ENCODE measurements at places on chromosomes 13 and 19.

DNA sequence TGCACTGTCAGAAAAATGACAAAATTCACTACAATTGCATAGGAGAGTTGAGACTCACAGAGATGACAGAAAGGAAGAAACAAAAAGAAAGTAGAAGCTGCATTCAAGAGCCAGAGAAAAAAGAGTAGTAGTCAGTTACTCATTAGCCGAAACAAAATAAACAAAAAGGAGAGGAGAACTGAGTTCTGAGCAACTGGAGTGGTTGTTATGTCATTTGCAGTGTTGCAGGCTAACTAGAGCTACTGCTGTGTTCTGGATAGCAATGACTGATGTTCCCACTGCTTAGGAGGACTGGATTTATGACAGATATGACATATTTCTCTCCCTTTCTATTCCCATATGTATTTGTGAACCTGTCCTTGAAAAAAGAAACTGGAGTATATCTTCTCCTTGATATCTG, 482.6 kb downstream of the RFC3 start:
- peak; percentile 28 for DNase-seq

GRCh38 chr19:5094768-5095567, 126.1 kb downstream of the KDM4B start:
- no peak for DNase-seq

- DNase-seq = no peak
Measured at GRCh38 chr13:113641426-113641825, 16.6 kb downstream of the ATP4B start.

DNA sequence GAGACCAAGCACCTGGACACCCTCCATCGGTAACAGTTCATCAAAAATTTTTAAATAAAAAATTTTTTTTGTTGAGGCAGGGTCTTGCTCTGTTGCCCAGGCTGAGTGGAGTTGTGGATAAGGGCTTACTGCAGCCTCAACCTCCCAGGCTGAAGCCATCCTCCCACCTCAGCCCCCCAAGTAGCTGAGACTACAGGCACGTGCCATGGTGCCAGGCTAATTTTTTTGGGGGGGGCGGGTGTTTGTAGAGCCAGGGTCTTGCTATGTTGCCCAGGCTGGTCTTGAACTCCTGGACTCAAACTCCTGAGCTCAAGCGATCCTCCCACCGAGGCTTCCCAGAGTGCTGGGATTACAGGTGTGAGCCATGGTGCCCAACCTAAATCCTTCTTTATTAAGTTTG, 4.7 kb downstream of the LGALS7B start:
- no peak for DNase-seq

DNA sequence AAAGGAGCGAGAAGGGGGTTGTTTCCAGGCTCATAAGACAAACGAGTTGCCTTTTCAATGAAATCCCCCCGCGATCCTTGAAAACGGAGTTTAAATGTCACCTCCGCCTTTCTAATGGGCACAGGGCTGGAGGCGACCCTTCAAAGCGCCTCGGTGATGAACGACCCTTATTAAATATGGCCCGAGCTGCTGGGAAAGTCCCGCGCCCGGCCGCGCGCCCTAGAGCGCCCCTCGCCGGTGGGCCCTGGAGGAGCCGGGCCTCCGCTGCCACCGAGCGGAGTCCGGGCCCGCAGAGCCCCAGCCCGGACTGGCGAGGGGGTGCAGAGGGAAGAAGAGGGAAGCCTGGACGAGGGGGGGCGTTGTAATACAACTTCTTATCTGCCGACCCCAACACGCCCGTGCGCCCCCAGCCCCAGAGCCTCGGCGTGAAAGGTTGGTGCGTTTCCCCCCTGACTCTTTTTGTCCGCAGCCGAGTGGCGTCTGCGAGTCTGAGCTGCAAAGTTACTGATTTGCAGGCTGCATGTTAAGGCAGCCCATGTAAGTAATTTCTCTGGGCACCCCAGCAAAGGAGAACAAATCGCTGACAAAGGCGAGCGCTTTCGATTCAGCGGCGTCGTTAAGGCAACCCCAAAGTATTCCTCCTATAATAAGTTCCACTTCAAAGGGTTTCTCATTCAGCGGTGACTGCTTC, 11.9 kb downstream of the ZIC5 start:
- DNase-seq = no peak

DNA sequence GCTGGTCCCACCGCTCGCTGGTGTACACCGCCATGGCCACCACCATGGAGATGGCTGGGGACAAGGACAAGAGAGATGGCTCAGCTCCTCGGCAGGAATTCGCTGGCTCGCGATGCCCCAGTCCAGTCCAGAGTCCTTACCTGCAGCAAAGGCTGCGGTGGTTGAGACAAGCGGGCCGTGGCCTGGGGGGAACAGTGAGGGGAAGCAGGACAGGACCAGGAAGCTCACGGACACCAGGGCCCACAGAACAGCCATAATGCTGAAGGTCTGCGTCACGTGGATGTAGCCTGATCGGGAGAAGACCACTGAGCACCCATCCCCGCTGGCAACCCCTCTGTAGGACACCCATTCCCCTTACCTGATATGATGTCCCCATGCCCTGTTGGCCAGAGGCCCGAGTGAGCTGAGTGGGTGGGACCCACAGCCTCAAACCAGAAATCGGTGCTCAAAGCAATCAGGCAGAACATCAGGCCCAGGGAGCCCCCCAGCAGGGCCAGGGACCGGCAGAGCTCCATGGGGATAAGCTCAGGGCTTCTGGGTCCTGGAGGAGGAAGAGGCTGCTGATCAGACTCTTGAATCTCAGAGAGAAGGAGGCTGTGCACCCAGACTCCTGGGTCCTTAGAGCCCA, 319 bp downstream of the NKG7 start:
- no peak for DNase-seq

DNA sequence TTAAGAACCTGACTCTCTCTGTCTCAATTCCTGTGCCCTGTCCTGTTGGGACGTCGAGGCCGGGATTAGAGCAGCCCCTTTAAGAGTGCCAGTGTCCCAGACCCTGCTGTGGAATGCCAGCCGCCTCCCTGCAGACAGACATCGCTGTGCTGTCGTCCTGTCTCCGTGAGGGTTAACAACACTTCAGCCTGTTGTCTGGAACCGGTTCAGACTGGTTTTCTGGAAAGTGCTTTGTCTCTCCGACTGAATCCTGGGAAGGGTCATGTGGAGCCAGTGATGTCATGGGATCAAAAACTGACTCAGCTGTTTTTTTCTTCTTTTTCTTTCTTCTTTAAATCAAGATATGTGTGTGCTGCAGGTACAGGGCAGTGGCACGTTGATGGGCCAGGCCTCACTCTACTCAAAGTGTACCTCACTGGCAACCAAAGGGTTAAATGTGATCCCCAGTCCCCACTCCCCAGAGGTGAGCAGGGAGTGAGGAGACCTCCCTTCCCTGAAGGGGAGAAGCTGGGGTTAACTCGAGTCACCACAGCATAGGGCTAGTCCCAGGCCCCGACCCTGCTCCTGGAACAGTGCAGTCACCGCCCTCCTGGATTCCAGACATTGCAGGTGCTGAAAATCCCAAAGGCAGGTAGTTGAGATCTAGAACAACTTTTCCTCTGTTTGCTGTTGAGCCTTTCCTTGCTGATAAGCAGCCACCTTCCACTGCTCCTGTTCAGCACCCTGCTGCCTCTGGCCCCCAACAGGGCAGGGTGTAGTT, 50.8 kb downstream of the TSSK6 start:
- DNase-seq = peak; percentile 78

DNA sequence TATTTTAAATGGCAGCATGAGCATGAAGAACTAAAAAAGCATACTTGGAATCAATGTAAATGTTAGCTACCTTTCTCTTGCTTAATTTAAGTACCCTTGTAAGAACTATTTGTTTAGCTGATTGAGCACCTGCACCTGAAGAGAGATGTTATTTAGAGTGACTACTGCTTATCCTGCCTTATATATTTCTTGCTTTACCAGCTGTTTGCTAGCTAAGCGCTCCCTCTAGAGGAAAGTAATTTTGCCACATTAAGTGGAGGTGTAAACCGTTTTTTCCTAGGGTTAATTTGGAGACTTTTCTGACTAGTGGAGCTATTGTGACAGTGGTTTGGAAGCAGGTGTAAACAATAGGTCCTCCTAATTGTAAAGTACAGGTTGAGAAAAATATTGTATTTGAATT, 19.4 kb upstream of the PSG2 start:
- no peak for DNase-seq

GRCh38 chr19:38229585-38230073, 5.6 kb upstream of the DPF1 start:
- peak; percentile 91 for DNase-seq

DNA sequence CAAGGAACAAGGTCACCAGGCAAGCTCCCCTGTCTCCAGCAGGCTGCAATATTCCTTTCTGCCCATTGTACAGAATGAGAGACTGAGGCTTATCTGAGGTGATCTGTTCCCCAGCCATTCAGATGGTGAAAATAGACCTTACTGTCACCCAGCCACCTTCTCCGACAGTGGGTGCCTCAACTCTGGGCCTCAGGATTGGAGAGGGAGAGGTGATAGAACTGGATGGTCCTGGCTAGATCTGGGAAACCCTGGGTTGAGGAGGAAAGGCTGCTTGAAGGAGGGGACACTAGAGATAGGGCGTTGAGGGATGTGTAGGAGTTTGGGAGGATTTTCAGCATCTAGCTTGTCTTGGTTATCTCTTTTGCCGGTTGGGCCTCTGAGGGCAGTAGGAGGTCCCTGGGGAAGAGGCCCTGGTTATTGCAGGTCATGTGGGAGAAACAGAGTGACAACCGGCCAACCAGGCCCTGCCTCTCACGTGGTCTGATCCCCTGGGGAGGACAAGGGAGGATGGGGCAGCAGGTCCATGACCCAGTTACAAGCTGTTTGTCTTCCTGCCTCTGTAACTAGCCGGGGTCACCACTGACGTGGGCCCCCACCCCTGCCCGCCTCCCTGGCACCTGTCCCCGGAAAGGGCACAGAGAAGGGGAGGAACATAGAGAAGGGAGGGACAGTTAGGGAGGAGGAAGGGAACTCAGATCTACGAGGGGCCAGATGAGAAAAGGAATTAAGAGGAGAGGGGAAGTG, 8.2 kb downstream of the NFIC start:
- peak; percentile 67 for DNase-seq

- DNase-seq = no peak
Measured at GRCh38 chr13:60753641-60754040, 356.6 kb downstream of the TDRD3 start.

DNA sequence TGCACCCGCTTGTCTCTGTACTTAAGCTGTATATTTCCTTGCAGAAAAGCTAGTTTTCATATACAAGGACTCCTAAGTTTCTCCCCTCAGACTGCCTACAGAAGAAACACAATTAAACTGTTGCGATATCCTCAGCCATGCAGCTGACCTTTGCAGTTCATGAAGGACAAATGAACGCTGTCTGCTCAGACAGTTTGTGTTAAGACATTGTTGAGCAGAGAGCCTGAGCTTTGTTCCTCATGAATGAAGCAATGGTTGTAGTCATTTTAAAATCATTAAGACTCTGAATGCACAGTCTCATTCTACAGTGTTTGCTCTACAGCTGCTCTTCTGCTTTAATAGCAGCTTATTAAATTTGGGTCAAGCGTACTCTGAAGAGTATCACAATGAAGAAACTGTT, 23.2 kb upstream of the MAB21L1 start:
- no peak for DNase-seq

DNA sequence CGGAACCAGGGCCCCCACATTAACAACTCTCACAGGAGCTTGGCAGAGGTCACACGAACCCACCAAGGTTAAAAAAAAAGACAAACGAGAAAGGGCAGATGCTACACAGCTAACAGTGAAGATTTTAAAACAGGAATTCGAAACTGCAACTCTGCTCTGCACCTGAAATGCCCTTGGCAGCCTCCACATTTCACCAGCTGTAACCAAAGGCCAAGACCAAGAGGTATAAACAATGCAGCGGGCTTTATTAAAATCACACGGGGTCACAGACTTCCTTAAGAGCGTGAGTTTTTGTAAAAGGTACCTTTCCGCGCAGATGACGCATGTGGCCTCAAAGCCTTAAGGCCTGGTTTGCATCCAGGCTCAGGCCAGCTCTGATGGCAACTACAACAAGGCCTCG, 88.2 kb downstream of the STK24 start:
- DNase-seq = no peak

GRCh38 chr19:7943444-7944176, at the start of gene TIMM44:
TSS of gene TIMM44 (minus strand) at chr19:7943666. CDS start at chr19:7943651, 15 bp downstream.
- peak; percentile 100 for DNase-seq

DNA sequence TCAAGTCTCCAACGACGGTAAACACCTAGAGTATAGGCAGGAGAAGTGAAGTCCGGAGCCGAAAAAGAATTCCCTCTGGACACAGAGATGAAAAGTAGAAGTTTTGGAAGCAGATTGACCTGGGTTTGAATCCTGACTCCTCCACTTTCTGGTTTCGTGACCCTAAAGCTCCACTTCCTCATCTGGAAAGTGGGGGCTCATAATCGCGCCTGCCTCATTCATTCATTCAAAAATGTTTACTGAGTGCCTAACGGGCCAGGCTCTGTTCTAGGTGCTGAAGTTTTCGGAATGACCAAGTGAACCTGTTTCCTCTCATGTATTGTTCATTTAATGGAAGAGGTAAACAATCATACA, 7.1 kb upstream of the EML2 start:
- DNase-seq = no peak

- peak; percentile 56 for DNase-seq
Measured at GRCh38 chr19:11096210-11096841, 7.1 kb downstream of the LDLR start.
